Fibroblast of lung (primary cell): ENCODE measurements at places on chromosomes 16 and 17. TPM values are rescaled to one million over a fixed set of nuclear protein-coding genes. Genes with fewer than 3 reads are reported as not detected.

PGP gene
- 5.6 and 9.6 TPM in 2 replicates for total RNA-seq

MED1 gene
- 20.5 and 28.4 TPM in 2 replicates for total RNA-seq

ITGAL gene
- not detected in 2 replicates for total RNA-seq

ARL2BP gene
- total RNA-seq, result 53.2 and 65.7 TPM in 2 replicates

CNTNAP4 gene
- not detected in 2 replicates for total RNA-seq

CES5A gene
- total RNA-seq, result not detected in 2 replicates

IRF8 gene
- 0.26 TPM in 1 of 2 replicates, not detected in the other for total RNA-seq

CIITA gene
- total RNA-seq, result 0.51 and 0.66 TPM in 2 replicates

CHRNB1 gene
- total RNA-seq, result 5.6 and 12.2 TPM in 2 replicates

CDRT15 gene
- not detected in 2 replicates for total RNA-seq

KRTAP2-2 gene
- total RNA-seq, result not detected in 2 replicates

DPEP3 gene
- total RNA-seq, result not detected in 2 replicates

SMPD3 gene
- under 0.01 TPM in 2 replicates for total RNA-seq

TNFAIP1 gene
- 19.8 and 23.0 TPM in 2 replicates for total RNA-seq

SP6 gene
- total RNA-seq, result under 0.01 TPM in 1 of 2 replicates, not detected in the other

MARVELD3 gene
- not detected in 2 replicates for total RNA-seq

PDIA2 gene
- total RNA-seq, result 0.33 TPM in 1 of 2 replicates, not detected in the other

TNFRSF13B gene
- total RNA-seq, result not detected in 2 replicates

OMG gene
- 26.8 and 57.0 TPM in 2 replicates for total RNA-seq

CFAP97D1 gene
- total RNA-seq, result under 0.01 TPM in 1 of 2 replicates, not detected in the other

G6PC3 gene
- 12.3 and 40.0 TPM in 2 replicates for total RNA-seq

SHISA9 gene
- not detected in 2 replicates for total RNA-seq

KRTAP16-1 gene
- not detected in 2 replicates for total RNA-seq

CD68 gene
- total RNA-seq, result 16.2 and 29.4 TPM in 2 replicates

MT3 gene
- not detected in 2 replicates for total RNA-seq

SYCE1L gene
- 0.26 and 0.33 TPM in 2 replicates for total RNA-seq

ABCA3 gene
- total RNA-seq, result 1.5 and 6.1 TPM in 2 replicates

ALDH3A1 gene
- total RNA-seq, result under 0.01 and 0.17 TPM in 2 replicates

BCAS3 gene
- total RNA-seq, result 23.1 and 43.6 TPM in 2 replicates

TPSG1 gene
- total RNA-seq, result not detected in 2 replicates

BRCA1 gene
- total RNA-seq, result 5.1 and 9.9 TPM in 2 replicates

RSL1D1 gene
- 40.5 and 56.2 TPM in 2 replicates for total RNA-seq

CRISPLD2 gene
- total RNA-seq, result 34.9 and 37.0 TPM in 2 replicates

KRT40 gene
- total RNA-seq, result not detected in 2 replicates

ZNF750 gene
- total RNA-seq, result not detected in 2 replicates

SMARCE1 gene
- total RNA-seq, result 75.6 and 86.5 TPM in 2 replicates

KRT12 gene
- not detected in 2 replicates for total RNA-seq

SDR42E1 gene
- total RNA-seq, result 0.77 and 1.8 TPM in 2 replicates

VEZF1 gene
- total RNA-seq, result 37.0 and 51.2 TPM in 2 replicates

AATK gene
- total RNA-seq, result 0.26 and 0.50 TPM in 2 replicates

DYNLL2 gene
- 32.1 and 32.9 TPM in 2 replicates for total RNA-seq

CTF1 gene
- 1.8 and 5.3 TPM in 2 replicates for total RNA-seq

ANKRD40CL gene
- total RNA-seq, result under 0.01 TPM in 1 of 2 replicates, not detected in the other

USP6 gene
- not detected in 2 replicates for total RNA-seq

RDM1 gene
- under 0.01 and 0.83 TPM in 2 replicates for total RNA-seq

TEKT1 gene
- total RNA-seq, result not detected in 2 replicates

CREBBP gene
- total RNA-seq, result 16.2 and 22.6 TPM in 2 replicates

MFAP4 gene
- total RNA-seq, result 81.3 and 137 TPM in 2 replicates

ENGASE gene
- total RNA-seq, result 14.9 and 15.9 TPM in 2 replicates

IGSF6 gene
- total RNA-seq, result under 0.01 TPM in 1 of 2 replicates, not detected in the other
